ENCODE measurements at places on chromosomes 13 and 19.

DNA sequence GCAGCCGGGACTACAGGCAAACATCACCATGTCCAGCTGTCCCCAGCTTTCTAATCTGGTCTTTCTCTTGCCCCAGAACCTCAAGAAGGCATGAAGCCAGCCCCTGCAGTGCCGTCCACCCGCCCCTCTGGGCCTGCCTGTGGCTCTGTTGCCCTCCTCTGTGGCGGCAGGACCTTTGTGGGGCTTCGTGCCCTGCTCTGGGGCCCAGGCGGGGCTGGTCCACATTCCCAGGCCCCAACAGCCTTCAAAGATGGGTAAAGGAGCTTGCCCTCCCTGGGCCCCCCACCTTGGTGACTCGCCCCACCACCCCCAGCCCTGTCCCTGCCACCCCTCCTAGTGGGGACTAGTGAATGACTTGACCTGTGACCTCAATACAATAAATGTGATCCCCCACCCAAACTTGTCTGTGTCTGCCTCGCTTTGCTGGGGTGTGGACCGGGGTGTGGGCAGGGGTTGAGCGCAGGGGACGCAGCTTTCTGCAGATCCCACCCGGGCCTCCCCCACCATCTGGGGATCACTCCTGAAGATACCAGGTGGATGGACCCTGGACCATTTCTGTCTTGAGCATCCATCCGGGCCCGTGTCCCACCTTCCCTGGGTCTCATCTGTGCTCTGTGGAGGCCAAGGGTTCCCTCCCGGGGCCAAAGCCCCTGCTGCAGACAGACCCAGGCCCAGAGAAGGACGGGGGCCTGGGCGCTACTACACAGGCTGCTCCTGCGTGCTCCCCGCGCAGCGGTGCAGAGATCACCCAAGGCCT lies 15.3 kb downstream of the PRKCSH start:
- DNase-seq, result no peak

GRCh38 chr13:23670793-23671192 lies 100.6 kb downstream of the TNFRSF19 start:
- no peak for DNase-seq

DNA sequence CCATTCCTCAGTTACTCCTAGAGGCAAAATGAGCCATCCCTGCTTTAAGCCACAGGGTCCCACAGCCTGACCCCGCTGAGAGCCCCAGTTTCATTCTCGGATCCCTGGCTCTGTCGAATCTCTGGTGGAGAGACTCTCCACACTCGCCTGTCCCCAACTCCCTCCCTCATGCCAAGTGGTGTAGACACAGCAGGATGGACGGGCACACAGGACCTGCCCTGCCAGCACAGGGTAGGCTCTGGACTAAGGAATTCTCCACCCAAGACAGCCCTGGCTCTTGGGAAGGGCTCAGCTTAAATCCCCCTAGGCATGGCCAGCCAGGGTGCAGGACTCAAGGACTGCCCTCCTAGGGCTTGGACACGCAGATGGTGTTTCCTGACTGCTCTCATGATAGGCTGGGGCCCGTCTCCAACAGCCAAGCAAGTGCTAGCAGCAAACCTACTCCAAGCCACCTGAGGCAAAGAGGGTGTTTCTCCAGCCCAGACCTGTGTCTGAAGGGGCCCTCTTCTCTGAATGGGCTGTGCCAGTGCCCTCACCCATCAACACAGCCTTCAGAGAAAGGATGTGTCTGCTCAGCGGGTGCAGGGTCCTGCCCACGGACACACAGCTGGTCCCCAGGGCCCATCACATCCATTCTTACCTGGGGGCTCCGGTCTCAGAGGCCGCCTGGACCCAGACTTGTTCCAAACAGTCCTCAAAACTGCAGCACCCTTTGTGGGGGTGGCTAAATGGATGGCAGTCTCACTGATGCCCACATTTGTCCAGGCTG lies 65.3 kb downstream of the PEPD start:
- no peak for DNase-seq

DNA sequence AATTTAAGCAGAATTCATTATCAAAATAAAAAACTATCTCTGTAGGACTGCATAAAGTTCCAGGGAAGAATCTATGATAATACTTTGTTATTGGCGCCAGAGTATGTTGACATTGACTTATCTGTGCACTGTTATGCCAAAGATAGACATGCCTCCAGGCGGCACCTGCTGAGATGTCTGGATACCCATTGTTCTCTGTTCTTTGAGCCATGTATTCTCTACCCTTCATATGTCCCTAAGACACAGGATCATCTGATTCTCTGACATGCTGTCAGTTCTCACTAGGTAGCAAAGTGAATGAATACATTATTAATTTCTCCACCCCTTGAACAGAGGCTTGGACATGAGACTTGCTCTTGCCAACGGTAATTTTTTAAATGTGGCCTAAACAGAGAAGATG lies 517.8 kb upstream of the SLITRK5 start:
- no peak for DNase-seq

GRCh38 chr19:45090034-45090433 lies 2.9 kb upstream of the PPP1R37 start:
- no peak for DNase-seq

DNA sequence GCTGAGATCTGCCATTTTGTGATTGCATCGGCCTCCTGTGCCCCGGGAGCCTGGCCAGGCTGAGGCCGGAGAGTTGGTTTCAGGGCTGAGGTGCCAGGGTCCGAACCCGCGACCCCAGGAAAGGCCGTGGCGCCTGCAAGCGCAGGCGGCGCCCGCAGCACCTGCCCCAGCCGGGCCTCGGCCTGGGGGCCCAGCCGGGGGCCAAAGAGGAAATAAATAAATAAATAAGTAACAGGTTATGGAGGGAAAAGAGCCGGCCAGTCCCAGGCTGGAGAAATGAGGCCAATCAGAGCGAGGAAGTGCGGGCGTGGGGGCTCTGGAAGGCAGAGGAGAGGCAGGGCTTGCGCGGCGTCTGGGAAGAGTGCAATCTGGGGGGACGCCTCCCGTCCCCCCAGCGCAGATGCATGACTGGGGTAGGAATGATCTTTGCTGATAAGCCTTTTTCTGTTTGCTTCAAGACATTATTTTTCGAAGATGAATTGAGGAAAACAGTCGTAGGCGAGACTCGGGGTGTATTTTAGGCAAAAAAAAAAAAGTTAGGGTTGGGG lies 145.6 kb upstream of the ZNF536 start:
- DNase-seq, result no peak

DNA sequence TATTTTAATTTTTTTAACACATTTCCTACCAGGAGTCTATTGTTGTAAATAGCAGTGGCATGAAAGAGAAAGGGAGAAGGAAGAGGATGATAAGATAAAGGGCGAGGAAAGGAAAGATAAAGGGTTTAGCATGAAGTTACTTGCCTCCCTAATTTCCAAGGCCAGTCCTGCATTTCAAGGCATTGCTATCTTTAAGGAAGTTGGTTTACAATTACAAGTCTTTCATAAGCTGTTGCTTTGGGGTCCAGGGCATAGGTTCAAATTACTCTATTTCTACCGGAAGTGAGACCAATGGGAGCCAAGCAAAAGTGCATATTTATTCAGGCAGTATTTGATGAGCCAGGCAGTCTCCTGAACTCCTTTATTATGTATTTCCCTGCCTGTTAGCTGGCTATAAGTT lies 27.7 kb upstream of the UBL3 start:
- DNase-seq, result no peak

GRCh38 chr13:27177852-27178251 lies 6.2 kb upstream of the USP12 start:
- no peak for DNase-seq

DNA sequence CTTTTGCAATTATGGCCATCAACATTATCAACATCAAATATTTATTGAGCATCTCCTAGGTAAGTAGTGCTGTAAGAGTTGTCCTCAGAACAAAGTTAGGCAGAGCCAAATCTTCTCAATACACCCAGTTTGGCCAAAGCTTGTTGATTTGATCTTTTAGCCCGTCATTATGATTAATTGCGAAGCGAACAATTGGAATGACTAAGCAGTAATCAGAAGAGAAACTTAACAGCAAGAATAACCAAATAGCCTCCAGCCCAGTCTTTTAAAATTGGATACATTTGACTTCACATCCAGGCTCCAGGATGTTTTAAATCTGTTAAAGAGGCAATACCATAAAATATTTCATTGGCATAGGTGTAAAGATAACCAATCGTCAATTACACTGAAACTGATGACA lies 1156.0 kb downstream of the OLFM4 start:
- DNase-seq, result no peak

- no peak for DNase-seq
Measured at GRCh38 chr19:38727868-38728660, 16.2 kb downstream of the CAPN12 start.

DNA sequence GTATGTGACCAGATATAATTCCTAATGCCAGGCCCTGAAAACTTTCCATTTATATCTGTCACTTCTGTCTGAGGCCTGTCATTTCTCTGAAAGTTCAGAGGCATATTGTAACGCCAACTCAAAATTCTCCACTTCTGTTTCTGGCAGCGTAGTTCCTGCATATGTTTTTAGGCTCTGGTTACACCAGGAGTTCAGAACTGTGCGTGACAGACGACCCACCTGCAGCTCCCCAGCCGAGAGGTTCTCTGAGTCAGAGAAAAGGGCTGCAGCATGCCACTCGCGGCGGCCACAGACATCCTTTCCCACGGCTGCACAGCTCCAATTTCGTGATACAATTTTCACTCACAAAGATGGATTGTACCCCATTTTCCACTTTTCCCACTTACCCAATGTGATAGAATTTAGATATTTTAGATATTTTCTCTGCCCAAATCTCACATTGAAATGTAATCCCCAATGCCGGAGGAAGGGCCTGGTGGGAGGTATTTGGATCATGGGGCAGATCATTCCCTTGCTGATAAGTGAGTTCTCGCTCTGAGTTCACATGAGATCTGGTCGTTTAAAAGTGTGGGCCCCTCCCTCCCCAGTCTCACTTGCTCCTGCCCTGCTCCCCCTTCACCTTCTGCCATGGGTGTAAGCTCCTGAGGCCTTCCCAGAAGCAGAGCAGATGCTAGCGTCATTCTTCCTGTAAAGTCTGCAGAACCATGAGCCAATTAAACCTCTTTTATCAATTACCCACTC lies 308.1 kb downstream of the LIG4 start:
- no peak for DNase-seq

DNA sequence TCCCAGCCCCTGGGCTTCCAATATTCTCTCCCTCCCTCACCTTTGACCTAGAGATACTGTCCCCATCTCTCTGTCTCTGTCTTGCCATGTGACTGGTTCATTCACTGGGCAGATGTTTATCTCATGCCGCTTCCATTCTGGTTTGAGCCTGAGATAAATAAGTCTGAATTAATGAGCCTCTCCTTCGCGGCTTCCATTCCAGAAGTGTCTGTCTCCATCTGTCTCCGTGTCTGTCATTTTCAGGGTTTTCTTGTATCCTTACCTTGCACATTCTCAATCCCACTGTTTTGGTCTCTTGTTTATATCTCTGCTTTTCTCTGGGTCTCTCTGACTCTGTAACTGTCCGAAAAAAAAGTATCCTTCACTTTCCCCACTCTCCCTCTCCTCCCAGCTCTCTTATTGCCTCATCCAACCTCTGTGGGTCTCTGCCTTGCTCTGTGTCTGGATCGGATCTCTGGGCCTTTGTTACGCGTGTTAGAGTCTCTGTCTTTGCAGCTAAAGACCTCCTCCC lies 4.3 kb downstream of the SPHK2 start:
- no peak for DNase-seq

DNA sequence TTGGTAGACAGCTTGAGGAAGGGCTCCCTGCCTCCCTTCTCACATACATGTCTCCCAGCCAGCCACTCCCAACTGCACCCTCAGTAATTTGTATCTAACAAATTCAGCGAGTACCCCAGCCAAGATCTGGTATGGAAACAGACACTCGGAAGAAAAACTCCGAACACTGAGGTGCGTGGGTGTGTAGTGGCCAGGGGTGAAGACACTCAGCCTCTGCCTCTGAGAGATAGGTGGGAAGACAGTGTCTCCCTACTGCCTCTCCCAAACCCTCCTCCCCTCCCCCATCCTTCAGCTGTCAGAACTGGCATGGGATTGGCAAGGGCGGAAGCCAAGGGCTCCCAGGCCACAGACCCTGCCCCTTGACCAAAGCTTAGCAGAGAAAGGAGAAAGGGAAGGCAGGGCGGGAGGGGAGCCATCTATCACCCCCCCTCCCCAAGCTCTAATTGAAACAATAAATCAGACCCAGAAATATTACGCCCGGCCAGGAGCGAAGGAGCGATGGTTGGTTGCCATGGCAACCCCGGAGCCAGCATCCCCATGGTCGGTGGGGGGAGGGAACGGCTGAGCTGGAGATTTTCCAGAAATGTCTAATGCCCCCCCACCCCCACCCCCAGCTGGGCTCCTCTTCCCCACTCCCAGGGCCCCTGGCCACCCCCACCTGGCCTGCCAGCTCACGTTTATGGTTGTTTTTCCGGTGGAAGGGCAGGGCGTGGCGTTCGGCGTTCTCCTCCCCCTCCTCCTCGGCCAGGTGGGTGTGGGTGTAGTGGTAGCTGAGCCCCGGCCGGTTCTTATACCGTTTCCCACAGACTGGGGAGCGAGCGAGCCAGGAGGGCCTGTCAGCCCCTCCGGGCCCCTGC lies 7.0 kb downstream of the DPF1 start:
- DNase-seq, result no peak

- no peak for DNase-seq
Measured at GRCh38 chr19:1324249-1324805, 38.7 kb downstream of the EFNA2 start.

GRCh38 chr13:106423530-106423929 lies 111.9 kb downstream of the EFNB2 start:
- no peak for DNase-seq

GRCh38 chr13:44506251-44506650 lies 69.9 kb downstream of the TSC22D1 start:
- no peak for DNase-seq

GRCh38 chr13:113653264-113654174 lies 4.5 kb downstream of the ATP4B start:
- no peak for DNase-seq

GRCh38 chr19:10567656-10568055 lies 1.1 kb downstream of the CDKN2D start:
- no peak for DNase-seq

GRCh38 chr13:110676595-110677587 lies 29.0 kb downstream of the CARS2 start:
- no peak for DNase-seq

DNA sequence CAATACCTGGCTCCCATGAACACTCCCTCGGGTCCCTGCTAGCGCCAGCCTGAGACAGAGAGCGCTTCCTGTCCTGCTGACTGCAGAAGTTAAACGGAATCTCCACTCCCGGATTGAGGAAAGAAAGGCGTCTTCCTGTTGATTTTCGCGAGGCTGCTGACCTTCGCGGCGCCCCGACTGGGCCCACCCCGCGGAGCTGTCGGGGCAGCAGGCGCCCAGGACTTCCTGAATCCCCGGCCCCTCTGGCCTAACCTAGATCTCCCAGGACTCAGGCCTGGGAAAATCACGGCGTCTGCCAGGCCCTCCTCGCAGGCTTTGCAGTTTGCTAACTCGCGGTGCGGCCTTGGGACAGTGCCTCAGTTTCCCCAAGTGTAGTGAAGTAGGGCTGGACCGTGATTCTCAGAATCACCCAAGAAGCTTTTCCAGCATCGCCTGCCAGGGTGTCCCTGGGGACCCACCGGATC lies 108.8 kb downstream of the KCTD15 start:
- no peak for DNase-seq
